ENCODE measurements at places on chromosomes 3 and 15.

DNA sequence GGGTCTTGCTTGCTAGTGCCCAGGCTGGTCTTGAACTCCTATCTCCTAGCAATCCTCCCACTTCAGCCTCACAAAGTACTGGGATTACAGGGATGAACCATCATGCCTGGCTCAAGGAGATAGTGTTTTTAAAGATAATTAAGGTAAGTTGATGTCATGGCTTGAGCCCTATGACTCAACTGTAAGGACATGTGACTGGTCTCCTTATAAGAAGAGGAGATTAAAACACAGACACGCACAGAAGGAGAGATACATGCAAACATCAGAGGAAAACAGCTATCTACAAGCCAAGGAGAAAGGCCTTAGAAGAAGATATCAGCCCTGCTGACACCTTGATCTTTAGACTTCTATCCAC lies 220.4 kb upstream of the GADL1 start:
- no peak for DNase-seq

GRCh38 chr3:72887705-72888545 lies at the start of gene GXYLT2:
GXYLT2 (plus strand) TSS chr3:72888046; CDS start chr3:72888234, 188 bp downstream.
- peak; percentile 19 for DNase-seq

GRCh38 chr3:127157171-127157828 lies 35.6 kb upstream of the PRR23E start:
- no peak for DNase-seq

DNA sequence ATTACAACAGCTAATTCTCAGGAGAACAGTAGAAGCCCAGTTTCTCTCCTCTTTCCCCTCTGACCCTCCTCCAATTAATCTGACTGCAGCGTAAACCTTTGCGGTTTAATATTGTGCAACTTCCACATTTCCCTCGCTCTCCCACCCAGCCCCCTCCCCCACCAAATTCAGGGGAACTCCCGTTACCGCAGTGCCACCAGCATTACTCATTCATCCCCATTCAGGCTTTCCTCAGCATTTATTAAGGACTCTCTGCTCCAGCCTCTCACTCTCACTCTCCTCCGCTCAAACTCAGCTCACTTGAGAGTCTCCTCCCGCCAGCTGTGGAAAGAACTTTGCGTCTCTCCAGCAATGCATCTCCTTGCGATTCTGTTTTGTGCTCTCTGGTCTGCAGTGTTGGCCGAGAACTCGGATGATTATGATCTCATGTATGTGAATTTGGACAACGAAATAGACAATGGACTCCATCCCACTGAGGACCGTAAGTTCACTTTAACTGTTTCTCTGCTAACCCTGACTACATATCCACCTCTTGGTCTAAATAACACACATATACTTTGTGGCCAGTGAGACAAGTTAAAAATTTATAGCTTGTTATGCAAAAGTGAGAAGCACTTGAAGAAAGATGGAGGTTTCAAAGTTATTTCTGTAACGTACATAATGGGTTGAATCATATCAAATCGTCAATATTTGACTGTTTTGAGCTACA lies at the start of gene PTX3:
PTX3 (plus strand) TSS at position 268 of the 709 bp plus-strand sequence; CDS start at position 352, 84 bp downstream.
- peak; percentile 9 for DNase-seq

GRCh38 chr15:20340931-20341661 lies 200.5 kb downstream of the GOLGA6L6 start:
- peak; percentile 41 for DNase-seq

- no peak for DNase-seq
These were observed 439.2 kb downstream of the MCTP2 start for GRCh38 chr15:94670438-94671034.

DNA sequence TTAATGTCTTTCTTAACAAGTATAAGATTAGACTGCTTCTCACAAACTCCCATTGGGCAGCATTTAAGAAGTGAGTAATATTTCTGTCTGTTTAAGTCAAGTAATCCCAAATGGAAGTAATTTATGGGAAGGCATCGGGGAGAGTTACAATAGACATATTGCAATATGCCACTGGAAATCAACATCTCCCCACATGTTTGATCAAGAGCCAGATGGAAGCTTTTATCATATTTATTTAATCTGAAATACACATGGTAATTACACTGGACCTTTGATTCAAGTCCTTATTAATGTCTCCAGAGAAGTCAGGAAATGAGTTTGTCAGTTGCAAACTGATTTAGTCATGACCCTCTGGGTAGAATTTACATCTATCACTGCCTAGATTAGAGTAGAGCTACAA lies 943.8 kb downstream of the VGLL3 start:
- DNase-seq: no peak

All from activated CD4-positive, alpha-beta T cell treated with anti-CD3 and anti-CD28 coated beads, Interleukin-2, amount 50 U/mL, for 48 hours (primary cell).